ENCODE measurements at places on chromosomes 4 and X. TPM values are rescaled to one million over a fixed set of nuclear protein-coding genes. Genes with fewer than 3 reads are reported as not detected.

The SLIT2 gene
- 48.9 TPM for total RNA-seq

The FGA gene
- not detected for total RNA-seq

The CXCL3 gene
- not detected for total RNA-seq

The CC2D2A gene
- total RNA-seq: 43.5 TPM

The APELA gene
- 2.3 TPM for total RNA-seq

DNA sequence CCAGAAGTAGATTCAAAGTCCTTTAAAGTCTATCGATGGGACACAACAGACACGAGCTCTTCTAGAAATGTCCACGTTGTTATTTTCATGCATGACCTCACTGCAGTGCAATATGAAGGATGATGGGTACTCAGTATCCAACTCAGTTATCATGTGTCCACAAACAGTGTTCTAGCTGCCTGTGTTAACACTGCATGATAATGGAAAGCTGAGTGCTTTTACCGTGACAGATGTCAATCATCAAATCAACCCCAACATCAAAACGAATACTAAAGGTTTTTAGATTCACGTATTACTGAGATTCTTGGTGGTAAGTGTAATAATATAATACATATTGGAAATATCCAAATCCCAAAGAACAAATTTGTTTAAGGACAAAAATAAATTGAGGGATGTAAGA is 394.8 kb upstream of the TENM3 start:
- H3K36me3 ChIP-seq: no peaks in the 10 kb centered on the region
- no peak overlapping the region for H3K4me3 ChIP-seq
- no peaks in the 10 kb centered on the region for H3K4me1 ChIP-seq
- no peak for DNase-seq
- no peaks in the 10 kb centered on the region for H3K27me3 ChIP-seq

DNA sequence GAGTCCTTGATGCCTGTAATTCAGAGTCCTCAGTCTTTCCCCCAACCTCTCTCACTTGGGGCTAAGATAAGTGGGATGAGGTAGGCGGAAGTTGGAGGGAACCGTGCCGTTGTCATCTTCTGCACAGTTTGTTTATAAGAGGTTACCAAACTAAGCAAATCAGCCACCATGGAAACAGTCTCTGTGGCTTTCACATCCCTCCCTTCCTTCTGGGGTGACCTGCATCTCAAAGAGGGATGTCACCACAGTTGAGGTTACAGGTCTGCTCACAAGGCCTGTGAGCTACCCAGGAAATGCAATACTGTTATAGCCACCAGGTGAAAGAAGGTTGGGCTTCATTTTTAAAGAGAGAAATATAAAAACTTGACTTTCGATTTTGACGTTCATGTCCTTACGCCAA is 26.3 kb downstream of the RTL5 start:
- H3K36me3 ChIP-seq: no peaks in the 10 kb centered on the region
- DNase-seq: no peak
- no peak overlapping the region for H3K27ac ChIP-seq
- H3K27me3 ChIP-seq: no peaks in the 10 kb centered on the region
- H3K4me1 ChIP-seq: peaks cover 13% of the 10 kb centered on the region

DNA sequence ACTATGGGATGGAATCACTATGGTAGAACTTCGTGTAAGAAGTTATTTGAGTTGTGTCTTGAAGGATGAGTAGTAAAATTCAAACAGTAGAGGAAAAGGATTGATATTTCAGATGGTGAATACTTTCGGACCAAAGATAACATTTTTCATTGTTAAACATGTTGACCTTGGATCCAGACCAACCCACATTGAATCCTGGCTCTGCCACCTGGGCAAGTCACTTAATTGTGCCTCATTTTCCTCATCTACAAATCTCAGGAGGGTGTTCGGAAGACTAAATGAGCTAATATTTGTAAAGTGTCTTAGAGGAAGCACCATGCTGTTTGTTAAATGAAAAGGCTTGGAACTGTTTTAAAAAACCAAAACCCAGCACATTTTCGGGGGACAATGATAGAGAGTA is 1.4 kb upstream of the AIFM1 start:
- H3K27ac ChIP-seq: no peak overlapping the region
- no peaks in the 10 kb centered on the region for H3K4me1 ChIP-seq
- no peak for DNase-seq
- no peaks in the 10 kb centered on the region for H3K27me3 ChIP-seq
- peak overlapping the region; percentile 52 for H3K4me3 ChIP-seq

DNA sequence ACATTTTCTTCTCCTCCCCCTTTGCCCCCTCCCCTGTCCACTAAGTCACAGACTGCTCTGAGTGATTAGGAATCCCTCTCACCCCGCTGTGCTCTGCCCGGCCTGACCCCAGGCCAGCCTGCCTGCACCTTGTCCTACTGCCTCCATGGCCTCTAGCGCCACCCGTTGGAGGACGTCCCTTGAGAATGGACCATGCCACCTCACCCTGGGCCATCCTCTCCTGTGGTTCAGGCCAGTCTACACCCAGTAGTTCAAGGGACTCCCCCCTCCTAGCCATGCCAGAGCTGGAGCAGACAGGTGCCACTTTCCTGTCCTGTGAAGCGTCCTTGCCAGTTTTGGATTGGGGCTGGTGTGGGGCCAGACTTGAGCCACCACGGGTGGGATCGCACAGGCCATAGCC is 9.7 kb upstream of the IRAK1 start:
- DNase-seq: no peak
- H3K36me3 ChIP-seq: no peaks in the 10 kb centered on the region
- no peak overlapping the region for H3K27ac ChIP-seq
- H3K27me3 ChIP-seq: no peaks in the 10 kb centered on the region
- H3K4me3 ChIP-seq: no peak overlapping the region
- H3K4me1 ChIP-seq: peaks cover 36% of the 10 kb centered on the region

GRCh38 chrX:15530318-15530717 is 29.7 kb downstream of the BMX start:
- no peaks in the 10 kb centered on the region for H3K27me3 ChIP-seq
- no peak overlapping the region for H3K4me3 ChIP-seq
- no peak overlapping the region for H3K27ac ChIP-seq
- H3K4me1 ChIP-seq: peaks cover 2% of the 10 kb centered on the region
- no peaks in the 10 kb centered on the region for H3K36me3 ChIP-seq
- no peak for DNase-seq

DNA sequence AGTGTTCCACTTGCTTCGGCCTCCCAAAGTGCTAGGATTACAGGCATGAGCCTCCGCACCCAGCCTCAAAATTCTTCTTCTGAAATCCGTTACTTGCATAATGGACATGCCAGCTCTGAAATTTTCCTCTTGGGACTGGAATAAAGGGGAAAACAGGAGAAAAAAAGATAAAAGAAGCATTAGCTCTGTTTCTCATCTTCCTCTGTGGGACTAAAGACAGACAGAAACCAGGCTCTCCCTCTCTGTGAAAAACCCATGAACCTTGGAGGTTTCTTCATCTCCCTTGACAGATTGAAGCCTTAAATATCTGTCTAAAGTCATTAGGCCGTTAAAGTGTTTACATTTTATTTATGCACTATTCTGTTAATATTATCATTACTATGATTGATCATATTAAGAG is 19.4 kb upstream of the PRSS12 start:
- no peak for DNase-seq
- H3K27ac ChIP-seq: no peak overlapping the region
- no peaks in the 10 kb centered on the region for H3K27me3 ChIP-seq
- no peak overlapping the region for H3K4me3 ChIP-seq
- no peaks in the 10 kb centered on the region for H3K36me3 ChIP-seq

DNA sequence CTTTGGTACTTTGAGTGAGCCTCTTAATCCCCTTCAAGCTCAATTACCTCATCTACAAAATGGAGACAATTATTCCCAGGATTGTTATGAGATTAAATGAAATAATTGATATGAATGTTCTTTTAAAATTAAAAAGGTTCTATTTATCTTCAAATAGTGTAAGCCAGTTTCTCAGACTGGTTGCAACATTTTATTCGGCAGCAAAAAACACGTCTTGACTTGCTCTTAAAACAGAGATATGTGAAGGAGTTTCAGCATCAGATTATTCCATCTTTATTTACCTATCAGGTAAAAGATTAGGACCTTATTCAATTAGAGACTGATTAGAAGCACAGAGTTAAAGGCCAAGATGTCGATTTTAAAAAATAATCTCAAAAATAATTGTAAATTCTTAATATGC is 10.5 kb downstream of the NDNF start:
- no peak overlapping the region for H3K4me3 ChIP-seq
- H3K36me3 ChIP-seq: no peaks in the 10 kb centered on the region
- no peaks in the 10 kb centered on the region for H3K4me1 ChIP-seq
- H3K27ac ChIP-seq: no peak overlapping the region

- no peaks in the 10 kb centered on the region for H3K4me1 ChIP-seq
- H3K36me3 ChIP-seq: no peaks in the 10 kb centered on the region
- H3K27me3 ChIP-seq: no peaks in the 10 kb centered on the region
- DNase-seq: no peak
- H3K4me3 ChIP-seq: no peak overlapping the region
- H3K27ac ChIP-seq: no peak overlapping the region
Measured at GRCh38 chr4:61024610-61025009, 175.5 kb upstream of the ADGRL3 start.

GRCh38 chrX:53000447-53001135 is 42.3 kb upstream of the FAM156A start:
- peak; percentile 51 for DNase-seq
- H3K36me3 ChIP-seq: no peaks in the 10 kb centered on the region
- H3K4me1 ChIP-seq: peaks cover 13% of the 10 kb centered on the region
- no peaks in the 10 kb centered on the region for H3K27me3 ChIP-seq
- no peak overlapping the region for H3K27ac ChIP-seq

- no peaks in the 10 kb centered on the region for H3K36me3 ChIP-seq
- DNase-seq: peak; percentile 49
- peak overlapping the region; percentile 28 for H3K27ac ChIP-seq
- no peaks in the 10 kb centered on the region for H3K4me1 ChIP-seq
- no peak overlapping the region for H3K4me3 ChIP-seq
Measured at GRCh38 chr4:3613967-3614730, 81.9 kb upstream of the LRPAP1 start.

All from cardiac muscle cell (in vitro differentiated cells and primary cell).